ENCODE measurements at places on chromosomes 3 and 15.

- no peak for DNase-seq
Measured at GRCh38 chr3:105561876-105562275, 195.2 kb downstream of the ALCAM start.

DNA sequence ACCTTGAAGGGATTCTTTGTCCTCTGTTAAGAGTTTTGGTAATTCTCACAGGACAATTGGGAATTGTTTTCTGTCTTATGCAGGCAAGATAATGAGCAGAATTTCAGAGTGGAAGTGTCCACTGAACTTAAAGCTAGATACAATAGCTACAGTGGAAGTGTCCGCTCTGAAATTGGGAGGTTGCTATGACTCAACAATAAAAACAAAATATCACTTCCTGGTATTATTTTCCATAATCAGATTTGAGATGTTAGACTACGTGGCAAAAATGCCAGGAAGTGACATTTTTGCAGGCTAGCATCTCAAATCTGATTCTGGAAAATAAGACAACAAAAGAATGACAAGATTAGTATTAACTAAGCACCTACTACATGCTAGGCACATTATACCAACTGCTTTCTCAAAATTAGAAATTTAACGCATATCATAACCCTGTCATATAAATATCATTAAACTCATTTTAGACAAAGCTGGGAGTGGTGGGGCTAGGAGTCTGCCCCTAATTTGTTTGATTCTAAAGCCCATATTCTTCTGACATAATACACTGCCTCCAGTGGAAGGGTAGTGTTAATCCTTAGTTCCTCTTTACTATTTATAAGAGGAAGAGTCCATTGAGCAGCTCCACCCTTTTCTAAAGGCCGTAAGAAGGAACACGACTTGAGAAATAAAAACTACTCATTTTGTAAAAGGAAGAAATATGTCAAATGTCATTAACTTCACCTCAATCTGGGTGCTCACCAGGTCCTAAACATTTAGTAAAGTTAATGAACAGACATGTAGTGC lies 266.9 kb upstream of the STT3B start:
- DNase-seq = no peak

GRCh38 chr3:112411425-112411824 lies 78.5 kb downstream of the CD200 start:
- no peak for DNase-seq

GRCh38 chr3:12139111-12139511 lies 19.6 kb downstream of the TIMP4 start:
- DNase-seq = peak; percentile 17

- no peak for DNase-seq
Measured at GRCh38 chr15:72487070-72487797, 13.1 kb downstream of the ARIH1 start.

GRCh38 chr3:188486126-188486525 lies 332.2 kb downstream of the LPP start:
- no peak for DNase-seq

- peak; percentile 35 for DNase-seq
Measured at GRCh38 chr3:112814266-112814665, 32.4 kb downstream of the CD200R1L start.

- DNase-seq = no peak
Measured at GRCh38 chr15:71679793-71680353, 130.5 kb upstream of the NR2E3 start.

DNA sequence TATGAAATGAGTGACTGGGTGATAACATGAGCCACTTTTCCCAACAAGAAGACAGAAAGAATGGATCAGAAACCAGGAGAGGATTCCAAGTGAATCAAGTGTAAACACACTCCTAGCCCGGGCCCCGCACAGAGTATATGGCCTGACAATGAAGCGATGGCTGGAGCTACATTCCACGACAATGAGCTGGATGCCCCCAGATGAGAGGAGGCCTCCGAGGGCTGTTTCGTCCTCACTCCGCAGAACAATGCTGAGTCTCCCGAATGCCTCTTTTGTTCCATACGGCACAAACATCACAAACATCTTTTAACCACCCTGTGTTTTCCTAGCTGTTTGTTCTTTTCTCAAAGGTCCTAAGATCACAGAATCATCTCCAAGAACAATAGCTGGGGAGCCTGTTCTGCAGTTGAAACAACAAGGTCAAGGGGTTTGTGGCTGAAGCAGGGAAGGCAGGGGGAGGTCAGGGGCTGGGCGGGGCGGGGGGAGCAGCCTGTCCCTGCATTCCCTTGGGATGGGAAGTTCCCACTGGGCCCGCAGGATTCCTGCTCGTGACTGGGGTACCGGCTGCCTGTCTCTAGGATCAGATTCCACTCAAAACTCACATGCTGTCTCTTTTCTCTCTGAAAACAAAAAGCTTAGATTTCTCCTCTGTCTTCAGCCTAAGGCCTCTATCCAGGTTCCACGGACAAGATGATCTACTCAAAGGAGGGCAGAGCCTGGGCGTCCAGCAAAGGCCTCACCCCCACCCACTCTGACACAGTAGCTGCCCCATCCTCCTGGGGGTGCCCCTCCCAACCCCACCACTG lies 151.3 kb downstream of the XXYLT1 start:
- peak; percentile 63 for DNase-seq

DNA sequence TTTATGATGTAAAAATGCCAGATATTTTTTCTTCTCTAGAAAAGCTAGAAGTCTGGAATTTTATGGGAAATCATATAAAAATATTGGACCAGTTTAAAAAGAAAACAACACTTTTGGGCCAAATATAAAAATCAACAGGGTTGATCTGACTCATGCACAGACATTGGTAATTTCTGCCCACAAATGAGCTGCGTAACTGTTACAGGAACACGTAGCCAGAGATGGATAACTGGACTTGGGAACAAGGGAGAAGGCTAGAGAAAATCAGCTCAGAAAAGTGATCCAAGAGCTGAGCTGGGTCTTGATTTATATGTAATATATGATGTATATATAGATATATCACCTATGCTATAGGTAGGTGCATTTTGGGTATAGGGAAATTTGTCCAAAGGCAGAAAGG lies 36.8 kb upstream of the NAALADL2 start:
- no peak for DNase-seq

GRCh38 chr3:43872301-43872700 lies 181.6 kb downstream of the ABHD5 start:
- DNase-seq = peak; percentile 75

- DNase-seq = no peak
Measured at GRCh38 chr3:4517093-4517492, 23.9 kb downstream of the ITPR1 start.

DNA sequence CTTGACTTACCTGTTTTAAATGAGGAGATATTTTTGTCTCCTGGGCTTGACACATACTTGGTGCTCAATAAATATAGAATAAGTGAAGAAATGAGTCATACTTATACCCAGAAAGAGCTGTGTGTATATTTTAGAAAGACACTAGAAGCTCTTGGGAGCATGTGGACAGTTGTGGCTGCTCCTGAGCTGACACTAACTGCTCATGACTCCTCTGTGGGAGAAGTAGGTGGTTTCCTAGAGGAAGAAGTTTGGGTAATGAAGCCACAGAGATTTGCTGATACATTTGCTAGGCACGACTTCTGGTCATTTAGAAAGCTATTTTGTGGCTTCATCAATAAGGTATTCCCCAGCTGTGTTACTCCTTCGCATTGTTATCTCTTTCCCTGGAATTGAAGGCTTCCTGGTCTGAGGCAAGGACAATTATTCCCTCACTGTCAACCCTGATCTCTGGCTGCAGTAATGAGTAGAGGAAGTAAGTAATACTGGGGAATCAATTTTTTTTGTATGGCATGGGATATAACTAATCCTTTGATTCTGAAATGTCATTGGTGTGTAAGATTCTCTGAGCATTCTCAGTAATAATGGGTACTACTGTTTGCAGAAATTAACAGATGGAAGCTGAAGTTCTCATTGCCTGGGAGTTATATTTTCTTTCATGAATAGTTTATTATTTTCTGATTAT lies 79.6 kb upstream of the DCBLD2 start:
- no peak for DNase-seq

- no peak for DNase-seq
Measured at GRCh38 chr3:10223676-10224639, 24.3 kb upstream of the TATDN2 start.

DNA sequence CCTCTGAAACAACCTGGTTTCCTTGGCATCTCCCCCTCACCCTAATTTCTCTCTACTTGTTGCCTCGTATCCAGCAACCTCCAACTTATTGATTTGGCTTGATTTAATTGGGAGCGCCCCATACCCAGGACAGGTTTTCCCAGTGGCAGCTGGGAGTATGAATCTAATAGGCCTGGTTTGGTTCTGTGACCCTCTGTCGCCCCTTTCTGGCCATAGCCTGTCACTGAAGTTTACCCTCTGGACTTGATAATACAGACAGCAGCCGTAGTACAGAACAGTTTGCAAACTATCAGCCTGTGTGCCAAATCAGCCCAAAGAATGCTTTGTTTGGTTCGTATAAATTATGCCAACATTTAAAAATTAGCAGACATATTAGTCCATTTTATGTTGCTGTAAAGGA lies 525.1 kb upstream of the GOLIM4 start:
- peak; percentile 17 for DNase-seq

- no peak for DNase-seq
Measured at GRCh38 chr15:98860281-98861041, 147.1 kb downstream of the PGPEP1L start.

DNA sequence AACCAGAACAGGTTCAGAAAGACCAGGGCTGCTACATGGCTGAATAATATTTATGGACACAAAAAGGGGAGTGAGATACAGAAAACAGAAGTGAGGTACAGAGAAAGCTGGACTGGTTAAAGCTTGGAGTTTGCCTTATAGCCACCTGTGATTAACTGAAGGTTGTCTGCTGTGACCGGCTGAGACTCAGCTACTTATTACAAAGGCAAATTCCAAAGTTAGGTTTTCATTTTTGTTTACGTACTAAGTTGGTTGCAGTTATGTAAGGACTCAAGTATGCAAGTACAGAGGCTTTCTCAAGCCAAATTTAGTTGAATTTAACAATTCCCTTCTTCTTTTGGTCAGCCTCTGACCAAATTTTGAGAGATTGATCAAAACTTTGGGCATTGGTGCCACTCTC lies 264.6 kb downstream of the THSD4 start:
- no peak for DNase-seq

- DNase-seq = no peak
Measured at GRCh38 chr15:63211549-63211948, 22.1 kb downstream of the RAB8B start.

DNA sequence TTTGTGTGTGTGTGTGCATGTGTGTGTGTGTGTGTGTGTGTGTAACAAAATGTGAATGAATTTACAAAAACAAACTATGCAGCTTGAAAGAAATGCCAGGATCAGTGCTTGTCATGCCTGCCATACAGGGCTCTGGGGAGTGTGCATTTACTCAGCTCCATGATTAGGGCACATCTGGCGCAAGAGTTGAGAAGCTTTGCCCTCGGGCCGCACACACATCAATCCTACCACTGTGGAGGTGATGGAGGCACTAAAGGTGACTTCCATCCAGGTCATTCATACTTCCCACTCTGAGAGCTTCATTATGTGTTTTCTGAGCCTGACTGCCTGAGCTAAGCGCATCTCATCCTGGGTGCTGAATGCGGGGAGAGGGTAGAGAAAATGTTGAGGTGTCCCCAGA lies 72.0 kb upstream of the ZBED2 start:
- DNase-seq = no peak

- DNase-seq = no peak
Measured at GRCh38 chr3:99872923-99873254, 55.2 kb downstream of the CMSS1 start.

GRCh38 chr3:42529468-42529867 lies 27.0 kb downstream of the VIPR1 start:
- DNase-seq = no peak

- no peak for DNase-seq
Measured at GRCh38 chr3:135964160-135964955, 1.2 kb upstream of the PPP2R3A start.

DNA sequence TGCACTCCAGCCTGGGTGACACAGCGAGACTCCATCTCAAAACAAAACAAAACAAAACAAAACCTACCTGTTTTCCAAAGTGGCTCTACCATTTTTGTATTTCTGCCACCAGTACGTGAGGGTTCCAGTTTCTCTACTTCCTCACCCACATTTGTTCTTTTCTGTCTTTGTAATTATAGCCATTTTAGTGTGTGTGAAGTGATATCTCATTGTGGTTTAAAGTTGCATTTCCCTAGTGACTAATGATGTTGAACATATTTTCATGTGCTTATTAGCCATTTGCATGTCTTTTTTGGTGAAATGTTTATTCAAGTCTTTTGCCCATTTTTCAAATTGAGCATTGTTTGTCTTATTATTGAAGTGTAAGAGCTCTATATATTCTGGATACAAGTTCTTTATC lies 50.7 kb downstream of the TRA2B start:
- no peak for DNase-seq

DNA sequence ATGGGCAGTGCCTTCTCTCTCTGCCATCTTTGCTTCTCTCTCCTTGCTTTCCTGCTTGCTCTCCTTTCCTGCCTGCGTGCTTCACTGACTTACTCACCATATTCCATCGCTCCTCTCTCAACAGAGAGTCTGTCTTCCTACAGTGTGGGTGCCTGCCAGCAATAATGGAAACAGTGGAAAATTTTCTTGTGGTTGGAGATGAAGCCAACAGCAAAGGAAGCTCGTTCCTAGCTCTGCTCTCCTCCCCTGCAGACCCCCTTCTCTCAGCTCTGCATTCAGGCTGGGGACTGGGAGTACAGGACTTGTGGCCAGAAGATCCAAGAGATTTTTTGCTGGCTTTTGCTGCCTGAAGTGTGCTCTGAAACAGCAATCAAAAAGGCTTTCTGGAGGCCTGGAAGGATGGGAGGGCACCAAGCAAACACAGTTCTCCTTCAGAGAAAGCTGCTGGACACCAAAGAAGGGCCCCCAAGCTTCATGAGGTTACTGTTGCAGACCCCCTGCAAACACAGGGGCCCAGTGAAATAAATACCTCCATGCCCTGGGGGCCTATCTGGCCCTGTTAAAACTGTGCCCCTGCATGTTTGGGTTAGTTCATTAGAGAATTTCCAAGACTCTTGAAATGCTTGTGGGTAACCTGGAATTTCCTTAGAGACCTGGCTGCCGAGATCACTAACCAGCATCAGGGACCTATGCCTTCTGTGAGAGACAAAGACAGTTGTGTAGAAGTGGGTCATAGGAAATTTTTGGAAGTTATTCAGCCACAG lies 149.9 kb upstream of the RASGRP1 start:
- DNase-seq = peak; percentile 68

DNA sequence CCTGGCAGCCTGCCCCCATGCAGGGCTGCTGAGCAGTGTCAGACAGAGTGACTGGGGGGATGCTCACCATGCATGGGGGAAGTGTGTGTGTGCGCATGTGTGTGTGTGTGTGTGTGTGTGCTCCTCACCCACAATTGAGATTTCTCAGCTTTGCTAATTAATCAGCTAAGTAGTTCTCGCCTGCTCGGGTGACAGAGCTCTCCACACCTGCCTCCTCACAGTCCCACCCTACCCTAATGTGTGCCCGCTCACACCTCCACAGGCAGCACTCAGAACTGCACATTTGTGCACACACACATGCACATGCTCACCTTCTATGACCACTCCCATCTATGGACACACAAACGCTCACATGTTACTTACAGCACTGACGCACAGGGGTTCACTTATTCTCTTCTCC lies 37.3 kb downstream of the CACNA2D2 start:
- no peak for DNase-seq

- DNase-seq = no peak
Measured at GRCh38 chr3:137760341-137761098, 3.6 kb upstream of the SOX14 start.

GRCh38 chr3:61638741-61639140 lies 77.4 kb downstream of the PTPRG start:
- DNase-seq = no peak

- DNase-seq = no peak
Measured at GRCh38 chr3:139639662-139640061, 38.1 kb downstream of the NMNAT3 start.

GRCh38 chr3:32495085-32495484 lies 7.6 kb downstream of the CMTM6 start:
- DNase-seq = no peak

- DNase-seq = no peak
Measured at GRCh38 chr3:149426325-149426724, 48.2 kb upstream of the TM4SF4 start.

Measured in HS-27A (cell line).